ENCODE measurements at places on chromosomes 16 and 17. TPM values are rescaled to one million over a fixed set of nuclear protein-coding genes. Genes with fewer than 3 reads are reported as not detected.

Gene RAMP2
- polyA plus RNA-seq = 27.2 TPM

Gene CSH2
- not detected for polyA plus RNA-seq

DNA sequence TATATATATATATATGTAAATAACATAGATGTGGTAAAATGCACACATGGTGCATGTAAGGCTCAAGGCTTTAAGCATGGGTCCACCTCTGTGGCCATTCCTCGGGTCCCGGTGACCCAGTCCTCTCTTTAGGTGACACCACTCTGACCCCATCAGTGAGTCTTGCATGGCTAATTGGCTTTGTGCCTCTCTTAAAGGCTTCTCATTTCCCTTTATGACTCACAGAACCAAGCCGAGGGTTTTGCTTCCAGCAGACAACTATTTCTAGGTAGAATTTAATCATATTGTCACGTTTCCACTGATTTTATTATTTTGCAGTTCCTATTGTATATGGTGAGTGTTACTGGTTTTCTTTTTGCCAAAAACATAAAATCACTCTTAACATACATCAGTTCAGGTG is 59.7 kb downstream of the PLCG2 start:
- peaks cover 4% of the 10 kb centered on the region for H3K36me3 ChIP-seq
- no peak overlapping the region for H3K4me3 ChIP-seq
- H3K27ac ChIP-seq = no peak overlapping the region

Gene SOST
- polyA plus RNA-seq = not detected

- no peak overlapping the region for H3K4me3 ChIP-seq
- H3K36me3 ChIP-seq = no peaks in the 10 kb centered on the region
- H3K27me3 ChIP-seq = no peaks in the 10 kb centered on the region
- DNase-seq = no peak
Measured at GRCh38 chr17:40611840-40612474, 35.7 kb downstream of the SMARCE1 start.

Data from small intestine (tissue), 16 donors.